Astrocyte (in vitro differentiated cells and primary cell): ENCODE measurements at places on chromosomes 4 and X. TPM values are rescaled to one million over a fixed set of nuclear protein-coding genes. Genes with fewer than 3 reads are reported as not detected.
A peak's percentile ranks its signal among the peaks of the same experiment; 100 is the strongest.

- peak; percentile 44 for DNase-seq
- H3K4me1 ChIP-seq, result peaks cover 15% of the 10 kb centered on the region
- peak within 1 kb of the TSS; percentile 83 for H3K4me3 ChIP-seq
- H3K27ac ChIP-seq, result no peak within 1 kb of the TSS
- no peaks in the 10 kb centered on the region for H3K36me3 ChIP-seq
Measured at GRCh38 chr4:61200187-61200915, at the start of gene ADGRL3. Gene ADGRL3 (plus strand): TSS chr4:61200326.

Gene ZNF718
- 6.8 and 7.7 TPM in 2 replicates for total RNA-seq

DNA sequence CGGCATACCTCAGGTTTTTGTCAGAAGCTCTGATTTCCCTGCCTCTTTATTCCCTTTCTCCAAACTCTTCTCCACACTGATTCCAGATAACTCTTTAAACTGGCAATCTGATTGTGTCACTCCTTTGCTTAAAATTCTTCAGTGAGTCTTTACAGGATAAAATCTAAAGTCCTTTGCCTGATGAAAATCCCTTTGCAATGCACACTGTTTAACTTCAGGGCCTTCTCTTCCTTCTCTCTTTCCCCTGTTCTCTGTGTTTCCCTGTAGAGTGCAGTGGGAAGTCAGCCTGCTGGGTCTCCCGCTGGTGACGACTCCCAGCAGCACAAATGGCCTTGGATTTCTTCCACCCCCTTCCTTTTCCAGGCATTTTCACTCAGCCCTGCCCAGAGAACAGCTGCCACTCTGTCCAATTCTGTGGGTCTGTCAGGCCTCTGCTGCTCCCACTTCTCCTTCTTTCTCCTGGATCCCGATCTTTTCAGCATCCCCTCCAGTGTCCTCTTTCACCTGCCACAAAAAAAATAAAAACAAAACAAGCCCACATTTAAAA is 189.9 kb upstream of the NWD2 start:
- no peak overlapping the region for H3K4me3 ChIP-seq
- no peaks in the 10 kb centered on the region for H3K27me3 ChIP-seq
- no peak overlapping the region for H3K27ac ChIP-seq
- DNase-seq, result no peak
- H3K4me1 ChIP-seq, result no peaks in the 10 kb centered on the region
- no peaks in the 10 kb centered on the region for H3K36me3 ChIP-seq

GRCh38 chrX:17931855-17932254 is 70.8 kb upstream of the RAI2 start:
- H3K27ac ChIP-seq, result no peak overlapping the region
- H3K4me3 ChIP-seq, result no peak overlapping the region
- DNase-seq, result no peak
- H3K4me1 ChIP-seq, result no peaks in the 10 kb centered on the region
- H3K36me3 ChIP-seq, result no peaks in the 10 kb centered on the region

DNA sequence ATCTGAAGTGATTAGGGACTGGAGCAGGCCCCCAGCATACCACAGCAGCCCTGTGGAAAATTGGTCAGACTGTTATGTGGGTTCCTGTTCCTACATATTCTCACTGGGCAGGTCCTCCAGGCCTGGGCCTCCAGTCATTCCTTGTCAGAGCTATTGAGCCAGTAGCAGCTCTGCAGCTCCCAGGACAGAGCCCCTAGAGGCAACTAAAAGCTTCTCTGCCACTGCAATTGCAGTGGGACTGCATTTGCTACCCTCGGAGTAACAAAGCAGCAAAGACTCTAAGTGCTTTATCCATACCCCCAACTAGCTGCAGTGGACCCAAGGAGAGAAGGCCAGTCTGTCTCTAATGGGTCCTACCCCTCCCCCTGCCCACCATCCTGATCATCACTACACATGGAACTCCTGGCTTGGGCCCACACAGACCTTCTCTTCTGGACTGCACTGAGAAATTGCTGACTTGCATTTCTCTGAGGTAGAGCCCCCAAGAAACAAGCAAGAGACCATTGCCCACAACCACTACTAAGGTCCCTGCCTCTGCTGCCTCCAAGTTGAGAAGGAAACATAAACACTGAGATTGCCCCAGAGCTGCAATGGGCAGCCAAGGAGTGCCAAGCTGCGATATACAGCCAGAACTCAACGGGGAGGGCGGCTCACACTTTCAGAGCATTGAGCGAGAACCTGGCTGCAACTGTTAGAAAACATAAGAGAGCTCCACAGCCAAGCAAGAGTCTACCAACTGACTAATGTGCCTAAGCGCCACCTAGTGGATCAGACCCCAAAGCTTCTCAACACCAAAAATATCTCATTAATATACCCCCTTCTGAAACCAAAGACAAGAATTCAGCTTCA is 738.7 kb upstream of the NDST4 start:
- peak; percentile 8 for DNase-seq
- no peaks in the 10 kb centered on the region for H3K27me3 ChIP-seq
- no peaks in the 10 kb centered on the region for H3K36me3 ChIP-seq
- H3K4me1 ChIP-seq, result no peaks in the 10 kb centered on the region

Gene CSAG2
- total RNA-seq, result not detected in 2 replicates

DNA sequence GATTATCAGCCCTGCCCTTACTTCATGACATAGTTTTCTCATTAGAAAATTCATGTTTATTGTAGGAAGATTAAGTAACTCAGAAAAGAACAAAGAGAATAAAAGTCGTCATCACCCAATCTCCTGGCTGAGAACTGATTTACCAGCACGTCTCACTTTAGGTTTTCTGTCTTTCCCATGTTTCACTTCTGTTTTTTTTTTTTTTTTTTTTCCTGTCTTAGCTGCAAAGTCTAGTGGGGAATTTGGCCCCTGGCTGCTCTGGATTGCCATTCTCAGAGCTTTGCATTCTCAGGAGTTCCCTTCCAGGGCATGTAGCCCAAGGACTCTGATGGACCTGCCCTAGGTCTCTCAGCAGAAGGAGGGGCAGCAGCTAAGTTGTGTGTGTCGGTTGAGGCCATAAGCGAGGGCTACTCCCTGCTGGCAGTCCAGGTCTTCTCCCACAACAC is 57.8 kb downstream of the TMEM131L start:
- H3K4me3 ChIP-seq, result no peak overlapping the region
- no peaks in the 10 kb centered on the region for H3K36me3 ChIP-seq
- DNase-seq, result peak; percentile 53

DNA sequence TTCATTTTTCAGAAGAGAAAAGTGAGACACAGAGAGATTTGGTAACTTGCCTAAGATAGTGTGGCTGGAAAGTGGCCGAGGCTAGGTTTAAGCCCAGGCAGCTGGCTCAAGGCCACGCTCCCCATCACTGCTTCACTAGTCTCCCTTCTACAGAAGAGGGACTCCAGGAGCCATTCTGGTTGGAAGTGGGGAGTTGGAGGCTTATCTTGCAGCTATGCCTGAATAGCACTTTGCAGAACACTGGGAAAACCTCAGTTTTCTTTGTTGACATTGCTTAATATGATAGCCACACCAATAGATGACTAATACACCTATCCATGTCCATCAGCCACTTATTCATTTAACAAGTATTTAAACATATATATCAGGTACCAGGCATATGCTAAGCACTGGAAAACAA is 18.5 kb downstream of the LRRC66 start:
- H3K36me3 ChIP-seq, result no peaks in the 10 kb centered on the region
- no peak overlapping the region for H3K27ac ChIP-seq
- no peaks in the 10 kb centered on the region for H3K27me3 ChIP-seq
- H3K4me3 ChIP-seq, result no peak overlapping the region
- DNase-seq, result peak; percentile 54

DNA sequence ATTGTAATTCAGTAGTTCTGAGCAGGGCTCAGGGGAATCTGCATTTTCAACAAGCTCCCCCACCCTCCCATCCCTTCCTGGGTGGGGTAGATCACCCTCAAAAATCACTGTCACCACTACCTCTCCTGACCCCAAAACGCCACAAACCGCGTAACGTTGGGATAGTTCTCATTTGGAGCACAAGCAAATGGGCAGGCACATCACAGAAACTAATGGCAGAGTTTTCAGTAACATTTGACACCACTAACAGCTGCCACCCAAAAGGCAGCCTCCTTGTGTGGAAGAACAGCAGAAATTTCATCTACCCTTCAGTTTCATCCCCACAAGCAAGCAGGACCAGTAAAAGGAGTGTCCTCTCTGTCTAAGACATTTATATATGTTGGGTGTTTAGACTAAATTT is 132.7 kb downstream of the PALLD start:
- H3K27me3 ChIP-seq, result no peaks in the 10 kb centered on the region
- no peak overlapping the region for H3K4me3 ChIP-seq
- H3K36me3 ChIP-seq, result no peaks in the 10 kb centered on the region
- H3K27ac ChIP-seq, result peak overlapping the region; percentile 91

- no peaks in the 10 kb centered on the region for H3K4me1 ChIP-seq
- no peak overlapping the region for H3K27ac ChIP-seq
- H3K4me3 ChIP-seq, result no peak overlapping the region
Measured at GRCh38 chrX:39367416-39367815, 566.2 kb downstream of the MID1IP1 start.

Gene CENPU
- 3.0 and 6.0 TPM in 2 replicates for total RNA-seq

DNA sequence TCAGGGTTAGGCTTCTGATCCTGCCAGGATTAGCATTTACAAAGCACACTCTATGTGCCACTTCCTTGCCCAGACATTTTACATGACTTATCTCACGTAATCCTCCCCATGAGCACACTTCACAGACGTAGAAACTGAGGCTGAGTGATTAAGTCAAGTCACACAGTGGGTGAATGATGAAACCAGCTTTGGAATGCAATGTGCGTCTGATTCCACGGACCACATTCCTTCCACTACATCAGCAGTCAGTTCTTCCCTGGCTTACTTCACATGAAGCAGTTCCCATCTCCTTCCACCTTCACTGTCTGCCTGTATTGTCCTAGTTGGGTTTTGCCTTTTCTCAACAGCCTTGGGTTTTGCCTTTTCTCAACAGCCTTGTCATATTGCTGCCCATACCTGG is 134.3 kb upstream of the PPARGC1A start:
- no peaks in the 10 kb centered on the region for H3K4me1 ChIP-seq
- peak; percentile 63 for DNase-seq
- H3K36me3 ChIP-seq, result no peaks in the 10 kb centered on the region
- no peak overlapping the region for H3K27ac ChIP-seq

DNA sequence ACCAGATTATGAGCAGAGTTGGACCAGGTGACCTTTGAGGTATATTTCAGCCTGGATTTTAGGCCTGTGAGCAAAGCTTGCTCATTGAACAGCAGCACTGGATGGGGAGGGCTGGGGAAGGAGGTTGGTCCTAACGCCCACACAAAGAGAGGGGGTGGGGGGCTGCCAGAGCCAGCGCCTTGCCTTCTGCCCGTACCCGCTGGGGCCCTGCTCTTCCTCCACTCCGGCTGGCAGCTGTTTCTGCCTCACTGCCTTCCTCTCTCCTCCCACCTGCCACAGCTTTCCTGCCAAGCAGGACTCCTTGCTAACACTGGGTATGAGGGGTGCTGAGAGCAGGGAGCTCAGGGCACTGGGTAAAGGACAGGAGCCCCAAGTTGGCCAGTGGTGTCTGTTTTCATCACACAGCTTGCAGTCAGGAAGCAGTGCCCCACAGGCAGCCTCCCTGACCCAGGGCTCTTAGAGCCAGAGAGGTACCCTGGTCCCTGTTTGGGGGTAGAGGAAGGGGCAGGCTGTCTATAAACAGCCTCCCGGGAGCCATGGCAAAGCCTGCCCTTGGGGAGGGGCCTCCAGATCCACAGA is 6.1 kb downstream of the NALF2 start:
- H3K27me3 ChIP-seq, result peaks cover 5% of the 10 kb centered on the region
- H3K4me1 ChIP-seq, result no peaks in the 10 kb centered on the region
- no peak for DNase-seq
- H3K36me3 ChIP-seq, result no peaks in the 10 kb centered on the region
- no peak overlapping the region for H3K4me3 ChIP-seq

DNA sequence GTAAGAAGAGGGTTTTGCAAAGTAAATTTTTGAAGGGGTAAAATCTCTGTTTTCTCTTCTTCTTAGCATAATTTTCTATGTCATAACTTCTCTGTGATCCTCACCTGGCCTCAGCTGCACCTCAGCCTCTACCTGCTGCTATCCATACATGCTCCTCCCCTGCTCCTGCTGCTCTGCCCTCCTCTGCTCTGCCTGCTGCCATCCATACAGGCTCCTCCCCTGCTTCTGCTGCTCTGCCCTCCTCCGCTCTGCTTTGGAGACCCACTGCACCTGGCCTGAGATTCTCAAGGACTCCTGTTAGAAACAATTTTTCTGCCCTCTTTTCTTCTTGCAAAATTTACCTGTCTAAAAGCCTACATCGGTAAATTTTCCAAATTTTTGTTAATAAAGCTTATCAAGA is 388.6 kb upstream of the PITX2 start:
- DNase-seq, result no peak
- H3K4me3 ChIP-seq, result no peak overlapping the region
- H3K36me3 ChIP-seq, result no peaks in the 10 kb centered on the region
- no peaks in the 10 kb centered on the region for H3K27me3 ChIP-seq

Gene MMRN1
- total RNA-seq, result 0.17 and 0.34 TPM in 2 replicates

- peak; percentile 29 for DNase-seq
- no peak overlapping the region for H3K27ac ChIP-seq
- H3K4me1 ChIP-seq, result no peaks in the 10 kb centered on the region
- no peaks in the 10 kb centered on the region for H3K36me3 ChIP-seq
Measured at GRCh38 chr4:47639531-47639930, 154.5 kb downstream of the ATP10D start.

Gene PPP4R3C
- total RNA-seq, result not detected in 2 replicates

- no peaks in the 10 kb centered on the region for H3K36me3 ChIP-seq
Measured at GRCh38 chr4:13261486-13262257, 222.5 kb downstream of the RAB28 start.

Gene CFAP299
- total RNA-seq, result not detected in 2 replicates

DNA sequence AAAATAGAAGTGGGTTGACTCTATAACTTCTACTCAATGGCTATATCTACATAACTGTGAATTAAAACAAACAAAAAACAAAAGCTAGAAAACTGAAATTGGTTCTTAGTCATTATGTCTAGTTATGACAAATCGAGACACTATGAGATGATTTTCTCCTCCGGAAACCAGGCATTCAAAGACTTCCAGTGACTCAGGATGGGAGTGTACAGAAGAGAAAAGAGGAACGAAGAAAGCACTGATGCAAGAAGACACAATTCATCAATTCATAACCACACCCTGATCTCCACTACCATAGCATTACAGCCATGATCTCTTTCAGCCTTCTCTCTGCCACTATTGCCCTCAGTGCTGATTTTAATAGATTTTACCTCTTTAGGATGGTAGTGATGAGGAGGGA is 253.6 kb downstream of the CBLL2 start:
- H3K4me1 ChIP-seq, result peaks cover 2% of the 10 kb centered on the region
- H3K27ac ChIP-seq, result peak overlapping the region; percentile 26
- peak; percentile 67 for DNase-seq
- no peaks in the 10 kb centered on the region for H3K36me3 ChIP-seq
- no peaks in the 10 kb centered on the region for H3K27me3 ChIP-seq
- H3K4me3 ChIP-seq, result no peak overlapping the region

- DNase-seq, result peak; percentile 87
- H3K4me3 ChIP-seq, result no peak overlapping the region
- H3K27ac ChIP-seq, result peak overlapping the region; percentile 99
- H3K4me1 ChIP-seq, result peaks cover 35% of the 10 kb centered on the region
- H3K36me3 ChIP-seq, result no peaks in the 10 kb centered on the region
- no peaks in the 10 kb centered on the region for H3K27me3 ChIP-seq
Measured at GRCh38 chr4:38162240-38162784, 202.1 kb downstream of the PTTG2 start.
